ENCODE measurements at places on chromosomes 4 and X.
A peak's percentile ranks its signal among the peaks of the same experiment; 100 is the strongest.

- no peak for DNase-seq
These were observed 72.3 kb downstream of the SOX3 start for GRCh38 chrX:140432346-140433175.

GRCh38 chr4:22672944-22673343 lies 19.8 kb upstream of the GBA3 start:
- DNase-seq: no peak

DNA sequence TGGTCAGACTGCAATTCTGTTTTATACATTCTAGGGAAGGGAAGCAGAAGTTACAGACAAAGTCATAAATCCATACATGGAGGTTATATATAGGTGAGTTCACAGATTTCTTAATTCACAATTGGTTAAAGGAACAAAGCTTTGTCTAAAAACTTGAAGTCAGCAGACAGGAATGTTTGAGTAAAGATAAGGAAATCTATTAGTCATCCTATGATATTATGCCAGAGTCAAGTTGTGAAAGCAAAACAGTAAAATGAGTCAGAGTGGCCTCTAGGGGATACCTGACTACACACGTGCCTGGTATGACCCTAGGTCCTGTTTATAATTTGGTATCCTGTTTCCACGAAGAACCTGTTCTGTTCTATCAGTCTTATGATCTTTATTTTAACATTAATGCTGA lies 31.5 kb downstream of the ACTRT1 start:
- DNase-seq: no peak

DNA sequence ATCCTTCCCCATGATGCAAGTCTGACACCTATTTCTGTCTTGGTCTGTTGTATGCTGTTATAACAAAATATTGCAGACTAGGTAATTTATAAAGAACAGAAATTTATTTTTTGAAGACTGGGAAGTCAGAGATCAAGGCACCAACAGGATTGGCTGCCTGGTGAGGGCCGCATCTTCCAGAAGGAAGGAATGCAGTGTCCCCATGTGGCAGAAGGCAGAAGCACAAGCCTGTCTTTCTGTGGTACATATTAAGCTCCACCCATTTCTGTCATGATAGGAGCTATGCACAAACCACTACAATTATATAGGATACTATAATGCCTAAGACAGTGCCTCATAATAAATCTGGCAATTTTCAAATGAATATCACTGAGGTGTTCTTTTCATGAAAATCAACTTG lies 502.3 kb upstream of the DIAPH2 start:
- no peak for DNase-seq

- no peak for DNase-seq
These were observed 283.2 kb downstream of the ARHGAP10 start for GRCh38 chr4:148015058-148015457.

- no peak for DNase-seq
These were observed 30.3 kb downstream of the COPS4 start for GRCh38 chr4:83065266-83065665.

DNA sequence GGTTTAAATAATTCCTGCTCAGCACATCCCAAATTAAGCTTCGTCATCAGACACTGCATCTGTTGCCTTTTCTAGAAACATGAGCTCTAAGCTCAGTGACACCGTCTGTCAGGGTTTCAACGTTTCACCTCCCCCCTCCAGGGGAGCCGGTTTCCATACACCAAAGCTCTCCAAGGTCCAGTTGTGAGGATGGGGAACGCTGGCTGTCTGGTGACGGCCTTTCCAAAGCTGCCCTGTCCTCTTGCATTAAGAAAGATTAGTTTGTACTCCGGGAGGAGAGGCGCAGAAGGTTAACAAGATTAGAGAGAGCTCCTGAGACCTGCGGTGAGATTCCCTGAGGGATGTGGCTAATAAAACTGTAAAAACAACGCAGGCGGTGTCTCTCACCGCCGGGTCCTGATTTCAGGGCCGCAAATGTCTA lies 43.2 kb downstream of the ASMT start:
- DNase-seq: no peak

- DNase-seq: no peak
These were observed 56.2 kb upstream of the MAPK10 start for GRCh38 chr4:86416081-86416480.

- no peak for DNase-seq
These were observed 273.0 kb downstream of the ARHGAP24 start for GRCh38 chr4:85747882-85748491.

DNA sequence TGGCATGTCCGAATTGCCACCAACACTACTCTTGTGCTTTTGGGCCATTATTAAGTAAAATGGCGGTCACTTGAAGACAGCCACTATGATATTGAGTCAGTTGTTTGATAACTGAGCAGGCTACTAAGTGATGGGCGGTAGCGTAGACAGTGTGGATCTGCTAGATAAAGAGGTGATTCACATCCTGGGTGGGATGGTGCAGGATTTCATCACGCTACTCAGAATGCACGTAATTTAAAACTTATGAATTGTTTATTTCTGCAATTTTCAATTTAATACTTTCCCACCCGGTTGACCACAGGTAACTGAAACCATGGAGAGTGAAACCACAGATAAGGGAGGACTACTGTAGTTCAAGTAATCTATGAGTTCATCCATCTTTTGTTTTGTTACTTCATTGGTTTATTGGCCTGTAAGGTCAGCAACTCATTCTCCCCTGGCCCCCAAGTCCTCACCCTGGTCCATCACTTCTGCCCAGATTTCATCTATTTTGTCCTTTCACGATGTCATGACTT lies 2.9 kb downstream of the ARAF start:
- DNase-seq: no peak

- DNase-seq: no peak
These were observed 29.6 kb upstream of the NKRF start for GRCh38 chrX:119635799-119636198.

- no peak for DNase-seq
These were observed 71.8 kb downstream of the FAM13A start for GRCh38 chr4:88985088-88985773.

GRCh38 chrX:9333873-9334560 lies 130.8 kb upstream of the TBL1X start:
- DNase-seq: no peak

DNA sequence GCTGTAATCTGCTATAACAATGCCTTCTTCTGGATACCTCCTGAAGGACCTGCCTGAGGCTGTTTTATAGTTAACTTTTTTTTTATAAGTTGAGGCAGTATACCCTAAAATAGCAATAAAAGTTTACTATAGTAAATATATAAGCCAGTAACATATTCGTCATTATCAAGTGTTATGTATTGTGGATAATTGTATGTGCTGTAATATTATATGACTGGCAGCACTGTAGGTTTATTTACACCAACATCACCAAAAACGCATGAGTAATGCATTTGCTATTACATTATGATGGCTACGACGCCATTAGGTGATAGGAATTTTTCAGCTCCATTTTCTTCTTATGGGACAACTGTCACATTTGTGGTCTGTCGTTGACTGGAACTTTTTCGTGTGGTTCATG lies 237.2 kb upstream of the PITX2 start:
- no peak for DNase-seq

DNA sequence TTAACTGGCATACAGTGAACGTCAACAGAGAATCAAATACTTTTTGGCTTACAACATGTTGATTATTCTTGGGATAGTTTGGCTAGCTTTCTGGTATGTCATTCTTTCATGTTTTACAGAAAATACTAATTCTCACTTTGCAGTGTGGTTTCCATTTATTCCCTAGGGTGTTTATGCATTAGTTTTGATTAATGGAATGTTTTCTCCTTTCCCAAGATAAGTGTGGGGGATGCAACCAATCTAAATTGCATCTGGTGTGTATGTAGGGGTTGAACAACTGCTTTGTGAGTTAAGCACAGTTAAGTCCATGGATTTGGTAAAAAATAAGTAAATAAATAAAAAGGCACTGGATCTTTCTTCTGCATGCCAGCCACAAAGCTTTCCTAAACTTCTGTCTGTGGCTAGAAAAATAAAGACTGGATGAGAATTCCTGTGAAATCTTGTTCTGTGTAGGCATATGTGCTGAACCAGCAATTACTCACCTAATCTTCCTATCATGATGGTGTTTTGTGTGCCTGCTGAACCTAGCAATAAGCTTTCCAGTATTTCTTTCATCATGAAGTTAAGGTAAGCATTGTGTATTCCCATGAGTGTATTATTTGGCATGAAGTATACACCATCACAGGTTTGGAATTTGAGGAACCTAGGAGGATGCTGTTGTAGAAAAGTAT lies 50.6 kb upstream of the TENM3 start:
- DNase-seq: no peak

DNA sequence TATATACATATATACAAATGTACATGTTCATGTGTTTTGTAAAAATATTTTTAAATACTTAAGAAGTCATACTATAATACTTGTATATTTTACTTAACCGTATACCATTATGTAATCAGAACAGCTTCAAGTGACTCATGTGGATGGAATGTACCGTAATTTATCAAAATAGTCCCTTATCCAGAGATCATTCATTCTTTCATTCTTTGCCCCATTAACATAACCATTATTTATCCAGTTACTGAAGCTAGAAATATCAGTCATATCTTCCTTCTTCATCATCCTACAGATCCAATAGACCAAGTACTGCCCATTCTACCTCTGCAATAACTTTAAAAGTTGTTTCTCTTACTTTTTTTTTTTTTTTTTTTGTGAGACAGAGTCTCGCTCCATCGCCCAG lies 164.2 kb downstream of the MAB21L2 start:
- DNase-seq: no peak

- no peak for DNase-seq
These were observed 28.0 kb downstream of the PRPS2 start for GRCh38 chrX:12819222-12819621.

- DNase-seq: no peak
These were observed 74.6 kb upstream of the AP1S2 start for GRCh38 chrX:15929194-15929593.

GRCh38 chr4:96504386-96504785 lies 664.5 kb downstream of the PDHA2 start:
- no peak for DNase-seq

GRCh38 chrX:31435592-31435991 lies 363.8 kb upstream of the FTHL17 start:
- DNase-seq: no peak

- DNase-seq: no peak
These were observed 6.4 kb upstream of the SEPTIN11 start for GRCh38 chr4:76943129-76943620.

DNA sequence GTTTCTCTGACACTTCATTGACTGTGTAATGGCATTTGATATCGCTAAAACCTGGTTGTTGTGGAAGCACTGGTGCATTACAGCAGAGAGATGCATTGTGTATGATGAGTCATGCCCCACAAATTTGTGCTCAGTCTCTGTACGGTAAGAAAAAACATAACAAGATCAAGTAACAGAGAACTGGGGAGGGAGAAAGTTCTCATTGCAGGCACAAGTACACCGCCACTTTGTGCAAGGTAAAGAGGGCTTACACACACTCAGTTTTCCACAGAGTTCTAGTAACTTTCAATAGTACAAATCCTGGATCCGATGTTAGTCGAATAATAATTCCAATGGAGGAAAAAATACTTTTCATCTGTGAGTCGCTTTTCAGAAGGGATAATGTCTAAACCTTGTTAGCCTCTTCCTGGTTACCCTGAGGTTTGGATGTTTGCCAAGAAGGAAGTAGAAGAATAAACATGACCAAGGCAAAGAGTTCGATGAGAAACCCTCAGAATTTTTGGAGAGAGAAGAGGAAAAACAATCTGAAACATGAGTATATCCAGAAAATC lies 512.5 kb upstream of the SLIT2 start:
- no peak for DNase-seq

- no peak for DNase-seq
These were observed 15.0 kb upstream of the STK32B start for GRCh38 chr4:5036239-5036638.

DNA sequence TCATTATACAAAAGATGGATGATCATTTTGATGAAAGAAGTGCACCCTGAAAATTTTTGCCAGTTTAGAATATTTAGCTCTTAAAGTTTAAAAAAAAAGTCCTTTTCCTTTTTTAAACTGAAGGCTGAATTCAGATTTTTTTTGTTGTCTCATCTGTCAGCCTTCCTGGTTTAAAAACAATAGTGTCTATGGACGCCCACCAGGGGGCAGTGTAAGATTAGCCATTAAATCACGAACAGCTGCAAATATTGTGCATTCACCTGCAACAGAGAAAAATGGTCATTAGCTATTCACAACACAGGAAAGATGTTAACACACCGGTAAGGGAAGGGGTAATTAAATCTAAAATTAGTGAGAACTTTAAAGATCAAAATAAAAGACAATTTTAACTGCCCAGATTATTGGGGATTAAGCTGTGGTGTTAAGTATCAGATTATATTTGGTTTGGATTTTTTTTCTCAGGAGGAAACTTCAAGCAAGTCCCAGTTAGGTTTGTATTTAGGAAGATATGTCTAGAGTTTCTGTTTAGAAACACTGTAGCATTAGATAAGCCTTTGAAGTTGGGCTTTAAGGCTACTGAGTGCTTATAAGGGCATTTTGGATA lies 4.4 kb upstream of the CXorf38 start:
- peak; percentile 78 for DNase-seq

GRCh38 chr4:681736-682451 lies 7.1 kb downstream of the SLC49A3 start:
- DNase-seq: no peak

DNA sequence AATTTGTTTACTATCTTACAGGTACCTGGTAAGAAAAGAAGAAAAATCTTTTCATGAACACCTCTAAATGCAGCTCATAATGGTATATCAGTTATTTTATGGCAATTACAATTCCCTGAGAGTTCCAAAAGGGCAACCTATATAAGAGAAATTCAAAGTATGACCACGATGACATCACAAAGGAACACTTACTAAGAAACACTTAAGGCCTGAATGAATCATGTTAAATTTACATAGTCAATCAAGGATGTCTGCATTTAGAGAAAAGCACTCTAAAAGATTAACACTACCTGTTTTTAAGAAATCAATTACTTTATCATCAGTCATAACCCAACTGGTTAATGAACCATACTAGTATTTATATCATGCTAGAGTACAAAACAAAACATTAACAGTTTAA lies 63.9 kb downstream of the LCORL start:
- no peak for DNase-seq

- DNase-seq: no peak
These were observed 46.1 kb downstream of the MBNL3 start for GRCh38 chrX:132442691-132443090.

DNA sequence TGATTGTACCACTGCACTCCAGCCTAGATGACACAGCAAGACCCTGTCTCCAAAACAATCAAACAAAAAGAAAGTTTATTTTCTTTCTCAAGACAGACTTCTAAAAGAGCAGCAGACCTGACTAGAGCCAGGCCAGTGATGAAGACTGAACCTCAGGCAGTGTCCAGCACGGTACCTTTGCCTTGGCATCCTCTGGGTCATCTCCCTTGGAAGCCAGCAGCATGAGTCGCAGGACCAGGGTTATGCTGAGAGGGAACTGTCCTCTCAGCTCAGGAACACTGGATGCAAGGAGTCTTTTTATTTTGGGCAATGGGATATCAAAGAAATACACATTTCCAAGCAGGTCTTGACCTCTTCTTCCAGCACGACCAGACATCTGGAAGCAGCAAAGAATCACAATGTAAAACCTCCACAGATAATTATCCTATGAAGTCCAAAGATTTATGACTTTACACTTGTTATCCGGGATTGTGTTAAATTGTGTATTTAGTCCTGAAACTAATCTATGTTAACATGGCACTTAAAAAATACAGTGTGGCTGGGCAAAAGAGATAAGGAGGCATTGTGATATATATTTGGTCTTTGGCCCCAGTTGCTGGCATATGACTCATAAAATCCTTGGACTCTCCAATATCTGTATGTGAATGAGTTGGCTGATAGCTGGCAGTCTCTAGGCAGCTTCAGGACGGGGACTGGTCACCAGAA lies 66.0 kb upstream of the DDX60 start:
- no peak for DNase-seq
